Left lung (tissue), 14 donors: ENCODE measurements at places on chromosomes 2 and 18. TPM values are rescaled to one million over a fixed set of nuclear protein-coding genes. Genes with fewer than 3 reads are reported as not detected.

GRCh38 chr2:199861132-199861774, 10.3 kb upstream of the FTCDNL1 start:
- H3K4me3 ChIP-seq = no peak overlapping the region
- H3K27ac ChIP-seq = no peak overlapping the region
- no peaks in the 10 kb centered on the region for H3K27me3 ChIP-seq
- no peak for DNase-seq
- no peaks in the 10 kb centered on the region for H3K36me3 ChIP-seq

GRCh38 chr2:39534095-39534711, 97.1 kb upstream of the MAP4K3 start:
- H3K36me3 ChIP-seq = no peaks in the 10 kb centered on the region
- peaks cover 11% of the 10 kb centered on the region for H3K4me1 ChIP-seq
- DNase-seq = no peak
- H3K4me3 ChIP-seq = no peak overlapping the region

Gene M1AP
- polyA plus RNA-seq = 0.46 TPM

- no peak for DNase-seq
- H3K27me3 ChIP-seq = no peaks in the 10 kb centered on the region
- no peak overlapping the region for H3K4me3 ChIP-seq
- H3K4me1 ChIP-seq = no peaks in the 10 kb centered on the region
These were observed 30.6 kb upstream of the NPAS2 start for GRCh38 chr2:100789361-100789760.

GRCh38 chr2:52968043-52968442, 799.6 kb upstream of the CHAC2 start:
- no peaks in the 10 kb centered on the region for H3K36me3 ChIP-seq
- H3K27ac ChIP-seq = no peak overlapping the region
- H3K27me3 ChIP-seq = no peaks in the 10 kb centered on the region
- no peak for DNase-seq

Gene RNF149
- polyA plus RNA-seq = 68.5 TPM

- no peaks in the 10 kb centered on the region for H3K4me1 ChIP-seq
- H3K27ac ChIP-seq = no peak overlapping the region
- no peak for DNase-seq
- H3K36me3 ChIP-seq = no peaks in the 10 kb centered on the region
- H3K27me3 ChIP-seq = no peaks in the 10 kb centered on the region
These were observed 20.4 kb upstream of the L3MBTL4 start for GRCh38 chr18:6434987-6435709.

Gene CCBE1
- 89.9 TPM for polyA plus RNA-seq

Gene ARID5A
- polyA plus RNA-seq = 6.6 TPM

- peak overlapping the region; percentile 68 for H3K27ac ChIP-seq
- H3K27me3 ChIP-seq = no peaks in the 10 kb centered on the region
- H3K4me1 ChIP-seq = peaks cover 25% of the 10 kb centered on the region
- H3K36me3 ChIP-seq = no peaks in the 10 kb centered on the region
- no peak overlapping the region for H3K4me3 ChIP-seq
These were observed 168.7 kb downstream of the TCF4 start for GRCh38 chr18:55419132-55419946.

Gene ACOXL
- polyA plus RNA-seq = 4.7 TPM

DNA sequence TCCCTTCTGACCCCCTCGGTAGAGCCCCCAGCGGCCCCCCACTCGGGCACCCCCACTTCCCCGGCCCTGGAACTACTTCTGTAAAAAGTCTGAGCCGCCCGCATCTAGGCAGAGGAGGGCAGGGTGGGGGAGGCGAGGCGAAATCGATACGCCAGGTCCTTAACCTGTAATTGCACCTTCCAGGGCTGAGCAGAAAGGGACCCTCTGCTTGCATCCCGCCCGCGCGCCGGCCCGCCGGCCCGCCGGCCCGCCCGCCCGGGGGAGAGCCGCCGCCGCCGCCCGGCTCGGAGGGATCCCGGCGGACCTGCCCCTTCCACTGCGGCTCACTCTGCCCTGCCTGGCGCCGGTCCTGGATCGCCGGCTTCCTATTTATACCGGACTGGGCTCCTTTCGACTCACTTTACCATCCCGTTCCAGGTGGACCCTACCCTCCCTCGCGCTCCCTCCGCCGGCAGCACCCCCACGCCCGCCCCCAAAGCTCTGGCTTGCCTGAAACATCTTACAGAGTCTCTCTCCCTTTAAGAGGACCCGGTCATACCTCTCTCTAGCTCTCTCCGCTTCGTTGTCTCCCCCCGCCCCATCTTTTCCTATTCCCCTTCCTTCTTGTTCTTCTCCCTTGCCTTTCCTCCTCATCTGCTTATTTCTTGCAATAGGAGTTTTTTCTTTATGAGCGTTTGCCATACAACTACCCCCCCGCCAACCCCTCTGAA, 797 bp downstream of the KLHL14 start:
- H3K36me3 ChIP-seq = no peaks in the 10 kb centered on the region
- H3K4me1 ChIP-seq = peaks cover 3% of the 10 kb centered on the region
- peak; percentile 70 for DNase-seq
- peaks cover 40% of the 10 kb centered on the region for H3K27me3 ChIP-seq
- H3K4me3 ChIP-seq = peak overlapping the region; percentile 11

GRCh38 chr18:63205791-63206252, 113.7 kb downstream of the BCL2 start:
- no peak overlapping the region for H3K27ac ChIP-seq
- no peak overlapping the region for H3K4me3 ChIP-seq
- no peaks in the 10 kb centered on the region for H3K36me3 ChIP-seq

DNA sequence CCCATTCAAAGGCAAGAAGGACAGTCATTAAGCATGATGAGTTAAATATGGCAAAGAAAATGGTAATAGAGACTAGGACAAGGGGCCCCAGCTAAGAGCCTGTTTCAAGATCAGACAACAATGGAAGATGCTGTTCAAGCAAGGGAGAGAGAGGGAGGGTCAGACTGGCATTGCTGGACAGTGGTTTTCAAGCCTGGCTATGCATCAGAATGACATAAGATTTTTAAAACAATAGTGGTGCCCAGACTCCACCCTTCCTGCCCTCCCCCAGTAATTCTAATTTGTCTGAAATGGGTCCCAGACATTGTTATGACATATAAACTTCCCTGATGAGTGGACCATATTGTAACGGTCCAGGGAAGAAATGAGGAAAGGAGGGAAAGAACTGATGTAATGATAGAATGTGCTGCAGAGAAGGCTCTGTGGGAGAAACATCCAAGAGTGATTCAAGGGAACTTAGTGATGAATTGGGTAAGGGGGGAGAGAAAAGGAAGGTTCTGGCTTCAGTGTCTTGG, 112.9 kb upstream of the TRIB2 start:
- H3K27me3 ChIP-seq = no peaks in the 10 kb centered on the region
- no peak overlapping the region for H3K4me3 ChIP-seq
- H3K27ac ChIP-seq = no peak overlapping the region
- H3K4me1 ChIP-seq = no peaks in the 10 kb centered on the region
